Inflammatory macrophage treated with lipopolysaccharide for 4 hours (primary cell): ENCODE measurements at places on chromosomes 4 and X.

DNA sequence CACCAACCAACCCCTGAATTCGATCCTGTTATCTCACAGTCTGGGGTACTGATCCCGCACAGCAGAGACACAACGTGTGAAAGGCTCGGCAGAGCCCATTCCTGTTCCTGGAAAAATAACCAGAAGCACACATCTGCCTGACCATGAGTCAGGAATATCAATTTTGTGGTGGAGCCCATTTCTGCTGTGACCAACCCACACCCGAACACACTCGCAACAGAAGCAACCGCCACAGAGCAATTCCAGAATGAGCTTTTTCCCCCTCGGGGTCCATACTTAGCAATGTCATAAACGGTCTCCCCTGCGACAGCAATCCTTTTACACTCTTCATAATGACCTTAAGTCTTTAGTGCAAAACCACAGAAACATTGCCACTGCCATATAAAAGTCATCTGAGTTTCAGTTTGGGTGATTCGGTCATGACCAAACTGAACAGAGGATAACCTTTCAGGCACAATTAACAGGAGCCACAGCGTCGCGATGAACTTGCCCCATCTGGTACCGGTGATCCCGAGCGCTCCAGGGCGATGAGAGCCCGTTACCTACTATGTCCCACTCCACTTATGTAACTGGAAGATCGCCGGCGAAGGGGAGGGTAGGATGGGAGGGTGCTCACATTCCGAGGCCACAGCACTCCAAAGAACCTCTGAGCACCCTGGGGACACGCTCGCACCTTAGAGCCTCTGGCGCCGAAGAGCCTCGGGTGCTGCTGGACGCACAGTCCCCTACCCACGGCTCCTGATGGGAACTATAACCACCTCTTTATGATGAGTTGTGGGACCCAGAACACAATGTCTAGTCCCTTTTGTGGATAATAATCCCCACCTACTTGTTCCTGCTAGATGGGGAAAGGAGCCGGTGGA lies 1.1 kb downstream of the MECP2 start:
- peak; percentile 27 for DNase-seq

DNA sequence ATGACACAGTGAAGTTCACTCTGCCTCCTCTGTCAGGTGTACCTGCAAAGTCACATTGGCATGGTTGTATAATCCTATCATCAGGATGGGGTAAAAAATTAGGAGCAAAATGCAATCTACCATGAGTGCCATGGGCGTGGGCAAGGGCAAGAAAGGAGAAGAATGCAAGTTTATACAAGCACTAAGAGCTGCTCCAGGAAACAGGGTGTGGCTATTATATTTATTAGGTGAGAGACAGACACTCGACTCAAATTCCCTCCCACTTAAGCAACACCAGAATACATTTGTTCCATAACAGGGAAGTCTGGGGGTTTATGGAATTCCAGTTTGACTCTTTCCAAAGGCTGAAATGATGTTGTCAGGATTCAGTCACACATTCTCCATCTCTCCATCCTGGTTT lies 378.8 kb downstream of the BCOR start:
- DNase-seq, result no peak

DNA sequence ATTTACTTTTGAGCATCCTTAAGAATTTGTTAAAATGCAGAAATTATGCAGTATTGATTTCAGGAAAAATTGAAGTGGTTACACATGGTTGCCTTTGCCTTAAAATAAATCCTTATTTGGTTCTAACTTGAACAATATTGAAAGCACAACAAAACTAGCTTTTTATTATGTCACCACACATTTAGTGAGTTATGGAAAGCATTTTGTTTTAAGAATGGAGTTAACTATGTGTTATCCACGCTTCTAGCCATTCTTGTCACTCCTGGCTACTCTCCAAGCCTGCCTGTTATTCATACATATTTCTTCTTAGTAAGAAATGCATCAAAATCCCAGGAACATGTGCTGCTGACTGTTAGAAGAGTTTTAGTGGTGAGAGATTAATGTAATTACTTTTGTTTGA lies 73.9 kb downstream of the FAT4 start:
- DNase-seq, result no peak

DNA sequence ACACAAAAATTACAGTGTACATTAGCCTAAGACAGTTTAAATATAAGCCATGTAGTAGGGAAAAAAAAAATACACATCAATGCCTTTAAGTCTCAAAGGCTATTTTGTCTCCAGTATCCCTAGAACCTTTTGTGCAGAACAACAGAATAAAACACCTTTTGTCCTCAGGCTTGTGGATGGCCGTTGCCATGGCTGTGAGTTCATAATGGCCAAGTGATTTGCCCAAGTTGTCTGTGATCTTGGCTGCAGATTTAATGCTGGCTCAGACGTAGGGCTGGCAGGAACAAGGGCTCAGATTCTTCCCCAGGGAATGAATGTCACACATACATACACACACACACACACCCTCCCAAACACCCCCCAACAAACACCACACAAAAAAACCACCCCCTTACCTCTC lies 25.3 kb downstream of the GPM6B start:
- no peak for DNase-seq

DNA sequence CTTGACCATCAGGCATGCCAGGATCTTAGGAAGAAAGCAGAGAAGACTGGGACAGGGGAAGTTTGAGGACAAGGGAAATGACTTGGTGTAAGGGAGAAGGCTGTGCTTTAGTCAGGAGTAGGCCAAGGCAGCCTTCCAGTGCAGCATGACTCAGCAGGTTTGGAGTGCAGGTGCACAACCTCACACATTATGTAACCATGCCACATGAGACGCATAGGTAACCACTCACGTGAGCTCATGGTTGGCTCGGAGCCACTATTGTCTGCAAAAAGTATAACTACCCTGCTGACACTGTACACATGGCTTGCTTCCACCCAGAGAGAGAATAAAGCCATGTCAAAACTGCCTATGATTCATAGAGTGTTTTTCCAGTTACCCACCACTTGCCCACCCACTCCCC lies 715.9 kb downstream of the SMARCA1 start:
- no peak for DNase-seq

GRCh38 chrX:16870862-16871815 lies 977 bp upstream of the RBBP7 start:
- no peak for DNase-seq

DNA sequence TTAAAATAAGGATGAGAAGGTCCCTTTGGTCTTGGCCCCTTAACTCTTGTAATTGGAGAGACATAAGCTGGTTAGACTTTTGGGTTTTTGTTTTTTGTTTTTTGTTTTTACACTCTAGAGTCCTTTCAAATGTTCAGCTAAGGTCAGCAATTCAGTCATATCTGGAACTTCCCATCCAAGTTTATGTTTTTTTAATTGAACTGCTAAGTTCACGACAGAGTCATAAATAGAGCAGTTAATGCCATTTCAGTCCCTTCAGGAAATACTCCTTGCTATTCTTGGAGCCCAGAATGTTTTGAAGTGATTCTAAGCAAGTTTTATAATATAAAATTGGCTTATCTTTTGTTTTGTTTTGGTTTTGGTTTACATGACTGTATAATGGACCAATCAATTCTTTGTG lies 329.4 kb upstream of the PABPC4L start:
- DNase-seq, result no peak
